Activated T-cell treated with anti-CD3 and anti-CD28 coated beads, Interleukin-2, amount 50 U/mL, for 72 hours (primary cell): ENCODE measurements at places on chromosomes 6 and 20. TPM values are rescaled to one million over a fixed set of nuclear protein-coding genes. Genes with fewer than 3 reads are reported as not detected.

- no peak for DNase-seq
Observed at GRCh38 chr6:6980999-6981597, 126.7 kb upstream of the RREB1 start.

- DNase-seq: no peak
Observed at GRCh38 chr6:143141442-143141841, 80.8 kb downstream of the AIG1 start.

- DNase-seq: no peak
Observed at GRCh38 chr6:135438907-135439535, 58.5 kb downstream of the AHI1 start.

DNA sequence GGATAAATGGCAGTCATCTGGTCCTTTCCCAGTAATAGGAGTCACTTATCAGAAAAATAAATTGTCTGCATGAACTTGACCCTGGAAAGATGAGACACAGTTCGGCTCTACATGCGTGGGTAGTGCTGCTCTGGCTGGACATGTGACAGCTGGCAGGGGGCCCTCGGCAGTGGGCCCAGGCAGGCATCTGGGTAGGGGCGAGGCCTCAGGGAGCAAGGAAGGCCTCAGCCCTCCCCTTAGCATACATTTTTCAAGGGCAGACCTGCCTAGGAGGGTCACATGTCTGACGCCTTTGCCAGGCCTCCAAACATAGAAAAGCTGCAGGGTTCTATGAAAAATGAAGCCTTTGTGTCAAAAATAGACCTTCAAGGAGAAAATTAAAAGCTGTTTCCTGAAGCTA, 12.8 kb upstream of the ILRUN start:
- DNase-seq: no peak

- no peak for DNase-seq
Observed at GRCh38 chr6:146598772-146599405, at the start of gene ADGB. Gene ADGB, plus strand, starts transcription at chr6:146598972. Its CDS starts 69 bp downstream, at chr6:146599041.

GRCh38 chr6:42185597-42185996, 9.2 kb downstream of the GUCA1B start:
- no peak for DNase-seq

- DNase-seq: no peak
Observed at GRCh38 chr20:3258429-3258828, 19.4 kb upstream of the SLC4A11 start.

GRCh38 chr20:57849121-57849520, 139.3 kb upstream of the PMEPA1 start:
- no peak for DNase-seq

- no peak for DNase-seq
Observed at GRCh38 chr6:166636191-166636933, 9.3 kb upstream of the RPS6KA2 start.

Gene MLIP
- total RNA-seq: not detected

DNA sequence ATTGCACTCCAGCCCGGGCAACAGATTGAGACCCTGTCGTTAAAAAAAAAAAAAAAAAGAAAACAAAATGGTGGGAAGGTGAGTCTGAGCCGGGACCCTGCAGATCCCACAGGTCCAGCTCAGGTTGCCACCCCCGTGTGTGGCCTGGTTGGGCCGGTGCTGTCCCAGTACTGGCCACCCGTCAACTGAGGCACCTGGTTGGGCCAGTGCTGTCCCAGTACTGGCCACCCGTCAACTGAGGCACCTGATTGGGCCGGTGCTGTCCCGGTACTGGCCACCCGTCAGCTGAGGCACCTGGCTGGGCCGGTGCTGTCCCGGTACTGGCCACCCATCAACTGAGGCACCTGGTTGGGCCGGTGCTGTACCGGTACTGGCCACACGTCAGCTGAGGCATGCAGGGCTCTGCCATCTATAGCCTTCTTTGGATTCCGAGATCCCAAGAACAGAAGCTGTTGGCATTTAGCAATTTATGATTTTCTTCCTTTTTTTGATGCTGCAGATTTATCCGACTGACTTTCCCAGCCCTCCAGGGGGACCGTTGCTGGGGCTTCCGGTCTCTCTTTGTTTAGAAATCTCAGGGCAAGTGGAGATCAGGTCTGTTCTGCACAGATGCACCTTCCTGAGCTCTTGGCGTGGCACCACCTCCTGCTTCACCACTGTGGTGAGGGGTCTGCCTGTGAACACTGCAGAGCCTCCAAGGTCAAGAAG, 113.8 kb downstream of the SYCP2 start:
- DNase-seq: no peak

GRCh38 chr6:132483779-132484679, 28.9 kb downstream of the STX7 start:
- peak; percentile 64 for DNase-seq

- DNase-seq: no peak
Observed at GRCh38 chr6:159654483-159655098, 38.5 kb downstream of the SOD2 start.

DNA sequence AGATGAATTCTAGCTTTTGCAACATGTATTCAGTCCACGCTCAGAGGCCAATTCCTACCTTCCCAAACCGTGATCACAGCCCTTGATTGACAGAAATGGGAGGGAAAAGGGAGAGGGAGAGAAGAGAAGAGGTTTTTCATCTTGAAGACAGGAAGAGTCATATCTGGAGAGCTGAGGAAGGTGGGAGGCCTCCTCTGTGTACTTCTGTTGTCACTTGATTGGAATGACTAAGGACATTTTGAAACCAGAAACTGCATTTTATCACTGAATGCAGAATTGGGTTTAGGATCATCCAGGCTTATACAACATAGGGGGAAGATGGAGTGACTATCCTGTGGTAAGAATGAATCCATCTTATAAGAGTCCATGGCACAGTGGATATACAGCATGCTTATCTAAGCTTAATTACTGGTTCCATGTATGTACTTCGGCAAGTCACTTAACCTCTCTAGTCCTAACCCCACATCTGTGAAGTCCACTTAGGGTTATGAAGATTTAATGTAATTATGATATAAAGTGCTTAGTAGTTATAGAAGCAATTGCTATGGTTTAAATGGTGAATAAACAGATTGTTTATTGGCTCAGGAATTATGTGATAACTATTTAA, 144.0 kb downstream of the BCKDHB start:
- DNase-seq: no peak

DNA sequence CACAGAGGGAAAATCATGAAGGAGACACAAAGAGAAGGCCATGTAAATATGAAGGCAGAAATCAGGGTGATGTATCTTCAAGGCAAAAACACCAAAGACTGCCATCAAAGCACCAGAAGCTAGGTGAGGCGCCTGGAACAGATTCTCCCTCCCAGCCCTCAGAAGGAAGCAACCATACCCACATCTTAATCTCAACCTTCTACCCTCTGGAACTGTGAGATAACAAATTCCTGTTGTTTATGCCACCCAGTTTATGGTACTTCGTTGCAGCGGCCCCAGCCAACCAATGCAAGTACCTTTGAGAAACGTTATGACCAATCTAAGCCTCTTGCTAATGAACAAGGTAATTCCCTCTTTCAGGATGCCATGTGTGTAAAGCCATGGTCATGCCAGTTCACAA, 66.2 kb upstream of the STXBP5 start:
- DNase-seq: no peak

Gene CLDN20
- not detected for total RNA-seq
